Kasumi-1 (cell line): ENCODE measurements at places on chromosomes 13 and 19.

DNA sequence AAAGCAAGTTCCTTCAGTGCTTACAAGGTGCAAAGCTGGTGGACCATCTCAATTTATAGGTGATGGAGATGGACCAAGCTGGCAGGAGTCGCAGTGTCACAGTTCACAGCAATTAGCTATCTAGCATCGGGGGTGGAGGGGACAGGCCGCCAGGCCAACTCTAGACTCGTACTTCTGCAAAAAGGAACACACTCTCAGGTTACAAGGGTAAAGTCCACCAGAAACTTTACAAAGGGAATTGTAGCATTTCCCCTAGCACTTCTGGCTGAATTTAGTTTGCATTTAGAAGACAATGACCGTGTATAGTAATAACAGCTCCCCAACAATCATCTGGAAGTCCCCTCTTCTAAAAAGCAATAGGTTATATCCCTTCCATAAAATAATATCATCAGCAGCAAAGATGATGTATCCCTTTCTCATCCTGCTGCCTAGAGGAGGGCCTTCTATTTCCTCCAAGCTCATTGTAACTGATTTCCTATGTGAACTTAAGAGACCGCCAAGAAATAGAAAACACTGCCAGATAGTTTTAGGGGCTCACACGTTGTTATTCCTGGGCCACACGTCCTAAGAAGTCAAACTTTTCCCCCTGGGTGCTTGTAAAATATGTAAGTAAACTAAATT, 8.5 kb upstream of the DOCK9 start:
- no peak for DNase-seq

DNA sequence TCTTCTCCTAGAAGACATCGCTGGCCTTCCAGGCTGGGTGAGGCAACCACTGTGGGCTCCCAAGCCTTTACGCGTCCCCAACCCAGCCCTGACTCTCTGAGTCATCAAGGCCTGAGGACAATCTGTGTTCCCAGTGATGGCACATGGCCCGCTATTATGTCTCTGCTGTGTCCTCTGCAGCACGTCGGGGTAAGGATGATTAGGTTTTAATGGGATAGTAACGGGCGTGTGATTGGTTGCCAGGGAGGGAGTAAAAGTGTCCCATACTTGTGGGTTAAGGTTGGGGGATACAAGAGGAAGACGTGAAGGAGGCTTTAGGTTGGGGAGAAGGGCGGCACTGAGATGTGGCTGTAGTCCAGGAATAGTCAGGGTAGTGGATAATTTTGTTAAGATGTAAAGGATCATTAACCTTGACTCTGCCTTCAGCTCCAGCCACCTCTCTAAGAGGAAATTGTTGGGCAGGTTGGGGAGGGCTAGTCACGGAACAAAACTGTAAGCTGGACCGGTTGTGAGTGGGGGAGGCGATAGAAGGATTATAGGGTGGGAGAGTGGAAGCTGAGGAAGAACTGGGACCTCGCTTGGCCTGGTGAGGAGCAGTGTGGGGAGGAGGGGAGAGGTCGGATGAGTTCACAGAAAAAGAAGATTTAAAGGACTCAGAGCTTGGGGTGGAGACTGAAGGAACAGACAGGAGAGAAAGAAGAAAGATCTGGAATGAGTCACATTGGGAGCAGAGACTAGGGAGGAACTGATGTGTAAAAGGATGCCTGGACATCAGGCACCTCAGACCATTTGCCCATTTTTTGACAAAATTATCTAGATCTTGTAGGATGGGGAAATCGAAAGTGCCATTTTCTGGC, 27.9 kb upstream of the IGFL1 start:
- DNase-seq: no peak

- DNase-seq: no peak
Observed at GRCh38 chr19:18500376-18500775, 21.5 kb downstream of the ELL start.

DNA sequence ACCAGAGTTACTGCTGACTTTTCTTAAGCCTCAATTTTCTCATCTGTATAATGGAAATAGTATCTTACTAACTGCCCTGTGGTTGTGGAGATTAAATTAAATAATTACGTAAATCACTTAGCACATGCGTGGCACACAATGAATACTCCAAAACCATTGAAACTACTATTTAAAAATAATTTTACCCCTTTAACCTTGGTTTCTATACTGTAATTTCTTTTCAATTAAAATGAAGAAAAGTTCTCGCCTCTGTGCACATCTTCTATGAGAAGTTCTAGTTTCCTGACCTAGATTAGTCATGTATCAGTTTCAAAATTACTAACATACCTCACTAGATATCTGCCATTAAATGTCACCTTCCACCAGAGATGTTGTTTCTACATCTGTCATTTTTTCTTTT, 5.7 kb downstream of the SLITRK1 start:
- DNase-seq: no peak

DNA sequence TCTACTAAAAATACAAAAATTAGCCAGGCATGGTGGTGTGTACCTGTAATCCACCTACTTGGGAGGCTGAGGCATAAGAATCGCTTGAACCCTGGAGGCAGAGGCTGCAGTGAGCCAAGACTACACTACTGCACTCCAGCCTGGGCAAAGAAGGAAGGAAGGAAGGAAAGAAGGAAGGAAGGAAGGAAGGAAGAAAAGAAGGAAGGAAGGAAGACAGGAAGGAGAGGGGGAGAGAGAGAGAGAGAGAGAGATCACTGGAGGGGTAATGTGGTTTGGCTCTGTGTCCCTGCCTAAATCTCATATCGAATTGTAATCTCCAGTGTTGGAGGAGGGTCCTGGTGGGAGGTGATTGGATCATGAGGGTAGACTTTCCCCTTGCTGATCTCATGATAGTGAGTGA, 165.5 kb downstream of the KCTD15 start:
- DNase-seq: no peak

- DNase-seq: no peak
Observed at GRCh38 chr19:49654581-49654980, 11.1 kb downstream of the IRF3 start.

DNA sequence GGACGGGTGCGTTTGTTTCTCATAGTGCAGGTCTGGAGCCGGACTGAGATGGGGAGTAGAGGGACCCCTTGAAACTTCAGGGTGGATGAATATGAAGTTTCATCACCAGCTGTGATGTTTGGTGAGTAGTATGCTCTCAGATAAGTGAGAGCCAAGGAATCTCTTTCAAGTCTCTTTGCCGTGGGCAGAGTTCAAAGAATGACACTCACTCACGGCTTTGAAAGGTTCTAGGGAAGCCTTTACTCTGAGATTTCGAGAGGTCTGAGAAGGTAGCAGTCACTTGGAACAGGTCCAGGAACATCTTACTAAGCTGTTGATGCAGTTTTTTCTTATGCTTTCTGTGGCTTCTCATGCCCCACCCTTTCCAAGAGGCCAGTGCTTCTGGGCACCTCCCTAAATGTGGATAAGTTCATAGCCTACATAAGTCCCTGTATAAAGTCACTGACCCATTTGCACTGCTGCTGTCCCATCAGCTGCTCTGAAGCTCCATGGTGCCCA, at the start of gene IGFL2:
TSS of gene IGFL2 (plus strand) at position 448 of the 498 bp plus-strand sequence. CDS start at position 489, 41 bp downstream.
- DNase-seq: no peak

- peak; percentile 69 for DNase-seq
Observed at GRCh38 chr13:96958286-96958891, 35.9 kb downstream of the OXGR1 start.

GRCh38 chr13:104571161-104571892, 1505.1 kb upstream of the SLC10A2 start:
- peak; percentile 74 for DNase-seq

DNA sequence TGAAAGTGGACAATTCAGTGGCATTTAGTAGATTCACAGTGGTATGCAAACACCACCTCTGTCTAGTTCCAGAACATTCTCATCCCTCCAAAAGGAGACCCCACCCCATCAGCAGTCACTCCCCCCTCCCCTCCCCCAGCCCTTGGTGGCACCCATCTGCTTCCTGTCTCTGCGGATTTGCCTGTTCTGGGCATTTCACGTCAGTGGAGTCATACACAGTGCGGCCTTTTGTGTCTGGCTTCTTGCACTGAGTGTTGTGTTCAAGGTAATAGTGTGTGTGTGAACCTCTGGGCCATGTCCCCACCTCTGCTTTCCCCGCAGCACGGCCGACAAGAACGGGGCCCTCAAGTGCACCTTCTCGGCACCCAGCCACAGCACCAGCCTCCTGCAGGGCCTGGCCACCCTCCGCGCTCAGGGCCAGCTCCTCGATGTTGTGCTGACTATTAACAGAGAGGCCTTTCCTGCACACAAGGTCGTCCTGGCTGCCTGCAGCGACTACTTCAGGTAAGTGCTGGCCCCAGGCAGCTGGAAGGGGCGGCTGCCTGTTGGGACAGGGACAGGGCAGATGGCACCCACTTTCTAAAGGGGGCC, 19.4 kb upstream of the CRTC1 start:
- peak; percentile 31 for DNase-seq

DNA sequence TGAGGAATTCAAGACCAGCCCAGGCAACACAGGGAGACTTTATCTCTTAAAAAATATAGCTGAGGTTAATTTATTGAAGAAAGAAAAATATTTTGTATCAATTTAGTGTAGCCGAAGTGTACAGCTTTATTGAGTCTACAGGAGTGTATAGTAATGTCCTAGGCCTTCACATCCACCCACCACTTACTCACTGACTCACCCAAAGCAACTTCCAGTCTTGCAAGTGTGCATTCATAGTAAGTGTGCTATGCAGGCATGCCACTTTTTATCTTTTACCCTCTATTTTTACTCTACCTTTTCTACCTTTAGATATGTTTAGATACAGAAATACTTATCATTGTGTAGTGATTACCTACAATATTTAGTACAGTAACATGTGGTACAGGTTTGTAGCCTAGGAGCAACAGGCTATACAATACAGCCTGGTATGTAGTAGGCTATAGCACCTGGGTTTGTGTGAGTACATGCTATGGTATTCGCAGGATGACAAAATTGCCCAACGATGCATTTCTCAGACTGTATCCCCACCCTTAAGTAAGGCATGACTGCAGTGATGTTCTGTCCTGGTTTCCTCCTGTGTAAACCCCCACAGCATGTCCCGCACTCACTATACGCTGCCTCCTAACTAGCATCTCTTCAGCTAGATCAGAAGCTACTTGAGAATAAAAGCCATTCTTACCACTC, 15.3 kb upstream of the ATP12A start:
- DNase-seq: no peak

GRCh38 chr19:58466089-58466759, 656 bp upstream of the ZNF324 start:
- DNase-seq: peak; percentile 27
